Cerebellar cortex (tissue), 1 donor: ENCODE measurements at places on chromosomes 13 and 19.

DNA sequence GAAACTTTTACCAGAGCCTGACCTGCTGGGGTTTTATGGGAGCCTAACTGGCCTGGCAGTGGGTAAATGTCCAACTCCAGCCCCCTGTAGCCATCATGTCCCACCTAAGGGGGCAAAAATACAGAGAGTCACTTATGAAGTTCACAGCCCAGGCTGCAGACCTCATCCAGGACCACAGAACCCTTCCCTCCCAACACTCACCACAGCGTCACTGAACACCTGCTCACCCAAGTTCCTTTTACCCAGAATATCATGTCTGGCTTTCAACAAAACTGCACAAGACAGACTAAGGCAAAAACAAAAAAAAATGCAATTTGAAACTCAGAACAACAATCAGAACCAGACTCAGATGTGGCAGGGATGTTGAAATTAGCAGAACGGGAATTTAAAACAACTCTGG lies 6.4 kb downstream of the CEACAM3 start:
- DNase-seq = no peak

- peak; percentile 72 for DNase-seq
Measured at GRCh38 chr19:42634409-42635232, 39.9 kb upstream of the CEACAM8 start.

- DNase-seq = peak; percentile 42
Measured at GRCh38 chr13:35473206-35473775, 3.2 kb downstream of the MAB21L1 start.

DNA sequence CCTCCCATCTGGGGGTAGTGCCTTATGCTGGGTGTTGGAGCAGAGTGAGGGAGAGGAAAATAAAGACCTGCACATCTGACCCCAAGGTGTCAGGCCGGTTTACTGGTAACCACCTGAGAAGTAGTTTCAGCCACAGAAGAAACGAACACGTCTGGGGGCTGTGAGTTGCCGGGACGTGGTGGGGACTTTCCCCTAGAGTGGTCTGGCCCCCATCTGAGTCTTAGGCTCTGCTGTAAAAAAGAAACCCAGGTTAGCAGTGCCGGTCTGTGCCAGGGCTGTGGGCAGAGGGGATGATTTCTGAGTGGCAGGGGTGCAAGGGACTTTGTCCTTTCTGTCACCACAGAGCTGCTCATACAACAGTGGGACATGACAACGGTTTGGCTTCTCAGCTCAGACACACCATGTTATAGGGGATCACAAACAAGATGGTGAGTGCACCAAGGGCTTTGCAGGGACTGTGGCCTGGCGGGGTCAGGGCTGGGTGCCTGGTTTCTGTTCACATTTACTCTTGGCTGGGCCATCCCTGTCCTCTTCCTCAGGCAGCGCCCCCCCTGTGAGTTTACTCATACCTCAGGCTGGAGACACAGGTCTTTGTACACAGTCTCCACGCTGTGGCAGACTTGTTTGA lies 9.0 kb downstream of the GCDH start:
- DNase-seq = no peak

GRCh38 chr13:37138169-37138568 lies 32.7 kb upstream of the CSNK1A1L start:
- DNase-seq = no peak

DNA sequence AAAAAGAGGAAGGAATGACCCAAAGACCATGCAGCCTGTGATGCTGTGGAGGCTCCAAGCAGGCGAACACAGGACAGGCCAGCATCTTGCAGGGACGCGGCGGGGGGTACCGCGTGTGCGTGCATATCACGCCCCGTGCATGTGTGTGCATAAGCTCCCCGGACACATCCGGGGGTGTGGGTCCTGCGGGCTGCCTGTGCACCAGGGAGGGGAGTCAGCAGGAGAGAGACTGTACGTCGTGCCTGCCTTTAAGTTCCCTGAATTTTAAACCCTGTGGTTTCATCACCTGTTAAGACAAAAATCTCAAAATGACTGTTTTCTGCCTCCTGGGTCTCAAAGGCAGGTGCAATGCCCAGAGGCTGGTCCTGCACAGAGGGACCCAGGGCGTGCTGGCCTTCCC lies 16.6 kb downstream of the ADAT3 start:
- DNase-seq = no peak

DNA sequence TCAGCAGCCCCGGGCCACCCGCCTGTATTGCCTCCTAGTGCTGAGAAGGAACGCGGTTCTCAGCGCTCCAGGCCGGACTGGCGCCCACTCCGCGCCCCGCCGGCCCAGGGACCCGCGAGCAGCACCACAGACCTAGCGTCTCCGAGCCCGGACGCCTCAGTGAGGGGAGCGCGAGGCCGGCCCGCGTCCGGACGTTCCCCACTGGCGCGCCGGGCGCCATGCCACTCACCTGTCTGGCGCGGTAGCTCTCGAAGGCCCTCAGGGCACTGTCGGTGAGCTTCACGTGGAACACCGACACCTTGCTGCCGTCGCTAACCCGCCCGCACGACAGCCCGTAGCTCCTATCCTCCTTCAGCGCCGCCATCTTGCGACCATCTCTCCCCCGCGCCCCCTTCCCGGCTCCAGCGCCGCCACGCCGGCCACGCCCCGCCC lies at the start of gene ELL:
Gene ELL (minus strand): TSS at position 379 of the 432 bp plus-strand sequence. CDS start 15 bp downstream, at position 364.
- no peak for DNase-seq
